ENCODE measurements at places on chromosomes 6 and 20.

DNA sequence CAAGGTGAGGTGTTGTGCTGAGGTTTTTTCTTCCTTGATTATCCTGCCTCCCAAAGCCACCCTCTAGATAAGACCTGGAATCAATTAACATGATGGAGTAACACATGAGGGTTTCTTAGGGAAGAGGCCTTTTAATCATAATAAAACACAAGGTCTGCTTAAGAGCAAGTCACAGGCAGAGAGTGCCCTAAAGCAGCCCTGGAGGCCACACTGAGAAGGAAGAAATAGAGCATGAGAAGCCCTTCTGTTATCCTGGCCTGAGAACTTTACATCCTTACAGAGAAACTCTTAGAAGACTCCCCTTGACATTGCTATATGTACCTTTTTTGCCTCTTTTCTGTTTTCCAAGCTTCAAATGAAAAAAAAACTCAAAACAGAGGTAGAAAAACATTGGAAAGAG is 132.3 kb downstream of the CEP57L1 start:
- DNase-seq: no peak

- DNase-seq: no peak
Observed at GRCh38 chr6:161522276-161522675, 248.4 kb upstream of the AGPAT4 start.

DNA sequence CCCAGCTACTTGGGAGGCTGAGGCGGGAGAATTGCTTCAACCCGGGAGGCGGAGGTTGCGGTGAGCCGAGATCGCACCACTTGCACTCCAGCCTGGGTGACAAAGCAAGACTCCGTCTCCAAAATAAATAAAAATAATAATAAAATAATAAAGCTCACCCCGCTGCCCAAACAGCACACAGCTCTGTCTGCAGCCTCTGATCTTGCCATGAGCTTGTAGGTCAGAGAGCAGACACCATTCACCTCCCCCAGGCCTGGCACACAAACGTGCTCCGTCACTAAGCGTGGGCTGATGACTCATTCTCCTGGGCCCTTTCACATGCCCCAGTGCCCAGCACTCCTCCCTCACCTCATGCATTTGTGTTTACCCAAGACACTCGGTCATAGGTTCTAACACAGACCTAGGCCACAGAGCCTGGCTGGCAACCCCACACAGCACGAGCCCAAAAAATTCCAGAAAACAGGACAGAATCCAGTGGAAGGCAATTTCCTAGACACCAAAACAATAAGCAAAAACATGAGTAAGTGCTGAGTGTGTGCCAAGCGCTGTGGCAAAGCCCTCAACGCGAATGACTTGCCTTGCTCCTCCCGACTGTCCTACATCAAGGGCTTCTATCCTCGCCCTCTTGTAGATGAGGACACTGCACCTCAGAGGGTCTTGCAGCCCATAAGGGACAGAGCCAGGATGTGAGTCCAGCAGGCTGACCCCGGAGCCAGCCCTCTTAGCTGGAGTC is 18.0 kb downstream of the ATP9A start:
- DNase-seq: no peak

- DNase-seq: no peak
Observed at GRCh38 chr6:41518118-41518517, 28.1 kb upstream of the FOXP4 start.

DNA sequence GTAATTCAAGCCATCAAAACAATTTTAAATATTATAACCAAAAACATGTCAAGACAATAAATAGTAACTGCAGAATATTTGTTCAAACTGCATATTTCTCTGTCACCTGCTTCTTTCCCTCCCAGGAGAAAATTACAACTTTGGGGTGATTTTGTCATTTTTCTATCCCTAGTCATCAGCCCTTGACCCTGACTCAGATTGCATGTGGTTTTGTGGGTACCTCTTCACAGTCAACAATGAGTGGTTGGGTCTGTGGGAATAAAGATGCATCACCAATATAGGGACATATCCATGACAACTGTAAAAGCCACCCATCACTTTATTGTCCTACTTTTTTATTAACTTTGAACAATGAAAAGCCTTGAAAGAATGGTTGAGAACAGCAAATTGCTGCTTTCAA is 7.3 kb downstream of the COL10A1 start:
- DNase-seq: no peak

GRCh38 chr6:47665112-47665511 is 33.3 kb upstream of the ADGRF4 start:
- DNase-seq: no peak

DNA sequence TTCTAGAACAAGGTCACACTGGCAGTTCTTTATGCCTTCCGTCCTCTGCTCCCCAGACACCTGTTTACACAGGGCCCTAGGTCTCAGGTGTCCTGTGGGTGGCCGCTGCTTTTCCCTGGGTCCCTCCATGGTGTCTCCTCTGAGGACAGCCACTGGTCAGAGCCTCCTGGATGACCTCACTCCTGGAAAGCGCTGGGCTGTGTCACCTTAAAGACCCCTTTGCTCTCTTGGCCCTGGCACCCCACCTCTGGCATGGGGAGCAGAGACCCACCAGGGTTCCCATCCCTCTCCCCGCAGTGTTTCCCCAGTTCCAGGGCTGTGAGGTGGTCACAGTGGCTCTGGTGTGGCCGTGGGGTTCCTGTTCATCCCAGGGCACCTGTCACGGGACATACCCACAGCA is 33.9 kb downstream of the NTSR1 start:
- DNase-seq: no peak

DNA sequence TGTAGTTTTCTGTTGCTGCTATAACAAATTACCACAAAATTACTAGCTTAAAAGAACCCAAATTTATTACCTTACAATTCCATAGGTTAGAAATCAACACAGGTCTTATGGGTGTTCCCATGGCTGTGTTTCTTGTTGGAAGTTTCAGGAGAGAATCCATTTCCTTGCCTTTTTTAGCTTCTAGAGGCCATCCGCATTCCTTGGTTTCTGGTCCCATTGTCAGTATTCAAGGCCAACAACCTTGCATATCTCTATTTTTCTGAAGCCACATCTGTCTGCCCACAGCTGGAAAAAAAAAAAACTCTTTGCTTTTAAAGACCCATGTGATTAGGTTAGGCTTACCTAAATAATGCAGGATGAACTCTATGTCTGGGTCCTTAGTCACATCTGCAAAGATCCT is 129.7 kb upstream of the SAMD5 start:
- no peak for DNase-seq

DNA sequence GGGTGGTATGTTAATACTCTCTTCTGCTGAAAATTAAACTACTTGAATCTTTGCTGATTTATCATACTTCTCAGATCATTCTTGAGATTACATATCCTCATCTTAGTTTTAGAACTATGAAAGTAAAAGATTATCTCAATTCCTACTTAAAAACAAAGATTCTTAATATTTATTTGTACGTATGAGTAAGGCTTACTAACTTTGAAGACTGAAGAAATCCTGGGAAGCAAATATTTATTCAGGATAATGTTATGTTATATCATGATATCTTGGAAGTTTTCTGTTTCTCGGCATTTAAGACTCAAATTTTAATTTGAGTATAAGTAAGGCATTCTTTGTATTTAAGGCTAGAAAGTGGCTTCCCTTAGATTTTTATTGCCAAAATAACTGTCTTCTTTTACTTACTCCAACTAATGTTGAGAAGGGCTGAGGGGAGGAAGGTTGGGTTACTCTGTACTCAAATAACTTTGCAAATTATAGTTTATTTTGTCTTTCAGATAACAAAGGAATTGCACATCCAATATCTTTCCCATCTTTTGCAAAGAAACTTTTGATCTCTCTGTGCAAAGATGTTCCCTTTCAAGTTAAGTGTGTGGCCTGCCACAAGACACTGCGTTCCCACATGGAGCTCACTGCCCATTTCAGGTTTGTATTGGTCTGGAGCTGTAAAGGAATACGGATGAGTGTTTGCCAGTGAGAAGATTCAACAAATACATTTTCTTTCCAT is 30.5 kb upstream of the BAG2 start:
- DNase-seq: no peak

DNA sequence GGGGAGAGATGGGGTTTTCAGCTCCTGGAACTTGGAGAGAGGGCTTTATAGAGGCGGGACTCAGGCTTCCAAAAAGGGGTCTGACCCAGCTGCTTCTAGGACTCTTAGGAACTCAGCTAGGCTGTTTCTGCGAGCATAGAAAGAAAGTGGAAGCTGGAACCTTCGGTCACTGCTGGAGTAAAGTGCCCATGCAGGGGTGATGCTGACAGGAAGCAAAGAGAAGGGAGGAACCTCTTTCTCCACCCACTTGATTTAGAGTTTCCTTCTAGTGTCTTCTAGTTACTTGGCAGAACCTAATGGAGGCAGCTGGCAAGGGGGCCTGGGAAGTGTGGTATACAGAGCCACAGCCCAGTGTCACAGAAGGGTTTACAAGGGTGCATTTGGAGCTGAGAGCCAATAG is 283.6 kb downstream of the QKI start:
- DNase-seq: no peak

DNA sequence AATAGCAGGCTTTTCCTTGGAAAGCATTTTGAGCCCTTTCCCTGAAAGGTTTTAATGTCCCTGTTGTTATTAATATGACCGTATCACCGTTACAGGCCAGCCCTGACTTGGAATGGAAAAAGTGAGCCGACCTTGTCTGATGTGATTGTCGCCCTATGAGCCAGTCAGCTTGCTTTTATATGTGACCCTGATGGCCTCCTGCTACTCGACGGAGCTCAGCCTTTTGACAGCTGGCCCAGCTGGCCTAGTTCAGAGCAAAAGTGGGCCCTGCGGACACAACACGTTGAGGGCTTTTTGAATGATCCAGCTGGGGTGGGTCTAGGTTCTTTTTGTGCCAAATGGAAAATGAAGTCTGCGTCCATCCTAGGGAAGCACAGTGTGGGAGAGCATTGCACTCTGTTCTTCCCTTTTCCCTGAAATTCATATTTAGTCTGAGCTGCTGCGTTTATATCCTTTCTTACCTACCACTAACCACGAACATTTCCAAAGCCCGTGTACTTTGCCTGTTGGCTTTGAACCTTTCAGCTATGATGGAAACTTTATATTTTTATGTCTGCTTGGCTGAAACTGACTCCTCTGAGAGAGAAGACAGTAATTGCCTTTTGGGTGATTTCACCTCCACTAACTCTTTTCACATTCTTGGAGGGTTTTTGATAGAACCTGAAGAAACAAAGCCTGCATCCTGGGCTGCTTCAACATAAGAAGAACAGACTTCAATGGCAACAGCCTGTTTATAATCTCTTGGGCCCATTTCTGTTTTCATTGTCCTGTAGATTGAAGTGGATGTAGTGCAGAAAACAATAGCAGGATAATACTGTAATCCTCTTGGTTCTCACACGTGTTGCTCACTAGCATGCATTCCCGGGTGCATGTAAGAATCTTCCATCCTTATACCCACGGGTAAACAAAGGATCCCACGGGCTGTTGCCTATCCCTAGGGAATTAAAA is 121.8 kb upstream of the HDGFL1 start:
- no peak for DNase-seq

GRCh38 chr20:56433221-56433879 is 21.3 kb downstream of the CASS4 start:
- no peak for DNase-seq

DNA sequence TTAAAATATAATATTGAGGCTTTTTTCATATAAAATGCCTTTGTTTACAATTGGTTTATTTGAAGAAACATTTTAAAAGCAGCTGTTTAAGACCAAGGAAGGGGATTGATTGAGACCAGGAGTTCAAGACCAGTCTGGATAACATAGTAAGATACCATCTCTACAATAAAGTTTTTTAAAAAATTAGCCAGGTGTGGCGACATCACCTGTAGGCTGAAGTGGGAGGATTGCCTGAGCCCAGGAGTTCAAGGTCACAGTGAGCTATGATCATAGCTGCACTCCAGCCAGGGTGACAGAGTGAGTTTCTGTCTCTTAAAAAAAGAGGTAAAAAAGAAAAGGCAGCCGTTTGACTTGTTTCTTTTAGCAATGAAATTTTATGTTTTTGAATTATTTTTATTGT is 117.0 kb downstream of the STXBP5 start:
- DNase-seq: no peak

DNA sequence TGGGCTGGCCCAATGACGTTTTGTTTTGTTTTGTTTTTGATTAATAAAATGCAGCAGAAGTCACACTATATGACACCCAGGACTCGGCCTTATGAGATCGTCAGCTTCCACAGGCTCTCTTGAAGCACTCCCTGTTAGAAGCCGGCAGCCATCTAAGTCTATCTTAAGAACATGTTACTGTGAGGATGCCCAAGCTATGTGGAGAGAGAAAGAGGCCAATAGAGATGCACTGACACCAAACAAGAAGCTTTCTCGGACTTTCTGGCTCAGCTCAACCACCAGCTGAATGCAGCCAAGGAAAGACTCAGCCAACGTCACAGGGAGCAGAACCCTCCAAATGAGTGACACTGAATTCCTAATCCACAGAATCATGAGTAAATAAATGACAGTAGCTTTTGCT is 14.0 kb downstream of the SGK1 start:
- DNase-seq: peak; percentile 39

- no peak for DNase-seq
Observed at GRCh38 chr6:159844737-159845645, 44.9 kb downstream of the PNLDC1 start.

- no peak for DNase-seq
Observed at GRCh38 chr6:124203812-124204167, 400.1 kb downstream of the NKAIN2 start.

- DNase-seq: no peak
Observed at GRCh38 chr20:46060301-46060881, 29.4 kb downstream of the NCOA5 start.

DNA sequence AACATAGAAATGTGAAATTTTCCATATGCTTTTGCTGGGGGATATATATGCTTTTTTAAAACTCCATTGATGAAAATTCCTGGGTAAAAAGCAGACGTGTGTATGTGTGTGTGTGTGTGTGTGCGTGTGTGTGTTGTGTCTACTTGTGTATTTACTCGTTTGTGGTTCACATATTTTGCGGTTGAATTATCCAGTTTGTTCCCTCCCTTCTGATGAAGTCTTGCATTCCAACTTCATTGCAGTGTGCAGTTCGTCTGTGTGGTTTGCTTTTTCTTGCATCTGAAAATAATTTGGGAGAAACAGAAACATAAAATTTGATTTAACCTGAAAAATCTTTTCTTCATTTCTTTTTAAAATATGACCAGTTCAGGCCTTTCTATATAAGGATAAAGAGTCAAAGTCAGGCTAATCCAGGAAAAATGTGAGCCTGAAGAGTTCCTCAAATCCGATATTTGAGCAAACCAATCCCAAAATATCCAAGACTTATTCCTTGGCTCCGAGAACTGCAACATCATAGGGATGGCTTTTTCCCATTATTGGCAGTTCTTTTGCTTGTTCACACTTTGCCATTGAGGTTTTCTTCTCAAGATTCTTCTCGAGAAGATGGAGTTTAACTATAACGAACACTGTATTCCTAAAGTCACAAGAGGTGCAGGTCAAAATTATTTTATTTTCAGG is 202.2 kb upstream of the CCN2 start:
- DNase-seq: no peak

DNA sequence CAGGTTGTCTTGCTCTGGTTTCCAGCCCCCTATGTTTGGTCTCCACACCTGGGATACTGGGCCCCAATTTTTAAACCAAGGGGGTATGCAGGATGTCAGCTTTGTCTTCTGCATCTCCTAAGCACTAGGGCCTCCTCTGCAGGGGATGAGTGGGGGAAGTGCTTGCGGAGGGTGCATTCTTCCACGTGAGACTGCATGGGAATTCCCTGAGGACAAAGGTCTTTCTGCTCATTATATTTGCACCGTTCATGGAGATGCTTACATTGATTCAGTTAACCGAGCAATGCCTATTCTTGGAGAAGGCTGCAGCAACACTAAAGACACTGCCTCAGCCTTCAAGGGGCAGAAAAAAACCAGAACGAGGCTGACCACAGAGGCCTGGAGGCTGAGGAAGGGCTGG is 45.4 kb downstream of the RAB44 start:
- DNase-seq: no peak
